ENCODE measurements at places on chromosomes 3 and 15.

DNA sequence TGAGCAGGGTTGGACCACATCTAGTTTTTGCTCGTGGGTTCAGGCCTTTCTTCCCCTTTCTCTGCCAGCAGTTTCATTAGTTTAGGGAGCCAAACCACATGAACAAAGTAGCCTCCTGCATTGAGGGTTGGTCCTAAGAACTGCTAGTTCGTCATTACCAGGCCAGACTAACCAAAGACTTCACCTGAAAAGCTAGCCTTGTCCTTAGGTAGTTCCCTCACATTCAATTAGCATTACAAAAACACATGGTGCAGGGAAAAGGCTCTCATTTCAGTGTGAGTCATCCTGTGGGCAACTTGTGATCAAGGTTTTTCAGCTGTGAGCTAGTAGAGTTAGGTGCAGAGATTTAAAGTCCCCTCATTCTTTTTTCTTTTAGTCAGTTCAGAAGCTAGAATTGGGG, 279.3 kb upstream of the CTNNB1 start:
- DNase-seq: no peak

GRCh38 chr3:68878322-68878721, 54.0 kb downstream of the TAFA4 start:
- DNase-seq: no peak

DNA sequence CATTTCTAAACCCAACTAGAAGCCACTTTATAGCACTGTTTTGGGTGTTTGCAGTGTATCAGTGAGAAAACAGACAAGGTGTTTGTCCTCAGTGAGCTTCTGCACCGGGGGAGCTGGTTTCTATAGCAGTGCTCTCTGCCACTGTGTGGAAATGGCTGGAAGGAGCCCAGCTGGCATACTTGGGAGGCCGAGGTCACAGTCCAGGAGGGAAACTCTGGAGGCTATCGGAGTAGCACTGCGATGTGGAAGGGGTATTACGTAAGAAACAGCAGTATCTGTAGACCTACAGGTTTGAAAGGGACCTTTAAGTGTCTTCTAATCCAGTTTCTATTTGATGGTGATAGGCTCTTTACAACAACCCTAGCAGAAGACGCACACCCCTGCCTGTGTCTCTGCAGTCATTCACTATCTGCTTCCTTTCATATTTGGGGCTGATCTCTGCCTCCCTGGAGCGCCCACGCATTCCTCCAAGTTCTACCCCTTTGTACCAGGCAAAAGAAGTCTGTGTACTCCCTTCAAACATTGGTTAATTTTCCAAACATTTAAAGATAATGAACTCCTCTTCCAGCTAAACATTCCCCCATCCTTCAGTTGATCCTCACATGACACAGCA, 87.4 kb upstream of the ADAMTS17 start:
- no peak for DNase-seq

GRCh38 chr15:79282371-79283251, at the start of gene ANKRD34C:
Gene ANKRD34C (plus strand): TSS chr15:79282722. CDS start chr15:79293285, 10,563 bp downstream.
- DNase-seq: no peak

DNA sequence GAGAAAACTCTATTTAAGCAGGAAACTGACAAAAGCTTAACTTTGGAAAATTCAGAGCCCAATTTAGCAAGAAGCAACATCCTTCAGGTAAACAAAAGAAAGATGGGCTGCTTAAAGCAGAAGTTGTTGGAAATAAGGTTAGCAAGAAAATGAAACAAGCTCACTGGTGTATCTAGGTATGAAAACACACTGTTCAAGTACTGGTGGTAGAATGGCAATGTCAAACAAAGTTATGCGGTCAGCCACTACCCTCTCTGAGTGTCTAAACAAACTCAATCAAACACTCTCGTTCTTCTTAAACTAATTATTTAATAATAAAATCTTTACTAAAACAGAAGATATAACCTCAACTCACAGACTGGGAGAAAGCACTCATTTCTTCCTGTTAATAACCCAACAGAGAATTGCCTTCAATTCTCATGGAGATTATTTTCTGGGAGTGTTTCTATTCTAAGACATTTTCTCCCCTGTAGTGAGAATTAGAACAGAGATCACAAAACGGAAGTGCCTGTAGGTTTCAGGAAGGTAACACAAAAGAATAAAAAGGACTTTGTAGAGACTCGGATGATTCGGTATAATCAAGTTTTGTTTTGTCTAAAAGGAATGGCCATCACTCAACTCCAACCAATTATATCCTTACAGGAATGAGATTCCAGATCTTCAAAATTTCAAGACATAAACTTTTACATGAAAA, 28.9 kb downstream of the PRICKLE2 start:
- no peak for DNase-seq

DNA sequence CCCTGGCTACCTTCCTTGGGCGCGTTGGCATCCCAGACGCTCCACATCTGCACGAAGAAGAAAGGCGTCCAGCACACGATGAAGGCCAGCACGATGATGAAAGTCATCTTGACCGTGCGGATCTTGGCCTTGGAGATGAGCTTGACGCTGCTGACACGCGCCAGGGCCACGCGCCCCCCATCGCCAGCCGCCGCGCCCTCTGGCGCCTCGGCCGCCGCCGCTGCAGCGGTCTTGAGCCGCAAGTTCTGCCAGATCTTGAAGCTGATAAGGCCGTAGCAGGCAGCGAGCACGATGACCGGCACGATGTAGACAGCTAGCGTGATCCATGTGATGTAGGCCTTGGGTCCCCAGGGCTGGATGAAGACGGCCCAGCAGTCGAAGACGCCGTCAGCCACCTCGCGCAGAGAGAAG, 2.2 kb downstream of the OXTR start:
- no peak for DNase-seq

GRCh38 chr15:78177447-78177873, 28.3 kb downstream of the IDH3A start:
- DNase-seq: peak; percentile 19

GRCh38 chr3:141372656-141373055, 4.4 kb downstream of the ZBTB38 start:
- DNase-seq: no peak

- DNase-seq: peak; percentile 84
These were observed 23.2 kb downstream of the CYFIP1 start for GRCh38 chr15:22956978-22957260.
